Activated naive CD4-positive, alpha-beta T cell treated with anti-CD3 and anti-CD28 coated beads, Interleukin-2, amount 10 ng/mL, durations not matched to agents 5 hours and 36 hours (primary cell): ENCODE measurements at places on chromosomes 4 and X. TPM values are rescaled to one million over a fixed set of nuclear protein-coding genes. Genes with fewer than 3 reads are reported as not detected.

The ARHGAP24 gene
- total RNA-seq: not detected

The KLHL13 gene
- total RNA-seq: not detected

The MOB1B gene
- total RNA-seq: 17.0 TPM

The REELD1 gene
- 0.15 TPM for total RNA-seq

The PABPC1L2B gene
- total RNA-seq: not detected
